Inflammatory macrophage treated with lipopolysaccharide for 1 hour (primary cell): ENCODE measurements at places on chromosomes 5 and 9.

DNA sequence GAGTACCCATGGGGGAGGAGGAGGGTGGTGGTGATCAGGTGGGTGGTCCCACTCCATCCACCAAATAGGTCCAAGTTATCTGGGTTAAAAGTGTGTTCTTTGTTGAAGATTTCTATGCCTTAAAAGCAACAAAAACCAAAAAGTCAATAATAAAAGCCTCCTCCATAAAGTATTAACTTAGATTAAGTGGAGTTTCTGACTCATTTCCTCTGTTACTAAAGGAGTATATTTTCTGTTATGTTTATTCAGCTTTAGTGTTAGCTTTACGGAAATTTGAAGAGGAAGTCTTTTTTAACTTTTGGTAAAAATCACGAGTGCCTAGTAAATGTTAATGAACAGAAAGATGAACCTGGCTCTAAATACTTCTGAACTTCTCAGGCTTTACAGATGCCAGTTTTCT lies 17.8 kb downstream of the FBXO38 start:
- DNase-seq: peak; percentile 54

DNA sequence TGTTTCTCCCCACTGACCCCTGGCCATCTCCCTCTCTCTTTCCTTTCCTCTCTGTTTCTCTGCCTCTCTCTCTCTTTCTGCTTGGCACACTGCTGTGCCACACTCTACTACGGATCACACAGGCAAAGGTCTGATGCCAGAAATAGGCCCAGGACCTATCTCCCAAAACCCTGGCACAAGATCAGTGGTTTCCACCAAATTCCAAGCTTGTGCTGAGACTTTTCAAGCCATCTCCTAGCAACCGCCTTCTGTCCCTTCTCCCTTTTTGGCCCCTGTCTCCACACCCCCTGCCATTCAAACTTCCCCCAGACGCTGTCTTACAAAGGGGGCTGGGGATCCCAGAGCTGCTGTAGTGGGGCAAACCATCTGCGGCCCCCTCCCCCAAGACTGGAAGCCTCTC lies 38.5 kb upstream of the RARS1 start:
- no peak for DNase-seq

DNA sequence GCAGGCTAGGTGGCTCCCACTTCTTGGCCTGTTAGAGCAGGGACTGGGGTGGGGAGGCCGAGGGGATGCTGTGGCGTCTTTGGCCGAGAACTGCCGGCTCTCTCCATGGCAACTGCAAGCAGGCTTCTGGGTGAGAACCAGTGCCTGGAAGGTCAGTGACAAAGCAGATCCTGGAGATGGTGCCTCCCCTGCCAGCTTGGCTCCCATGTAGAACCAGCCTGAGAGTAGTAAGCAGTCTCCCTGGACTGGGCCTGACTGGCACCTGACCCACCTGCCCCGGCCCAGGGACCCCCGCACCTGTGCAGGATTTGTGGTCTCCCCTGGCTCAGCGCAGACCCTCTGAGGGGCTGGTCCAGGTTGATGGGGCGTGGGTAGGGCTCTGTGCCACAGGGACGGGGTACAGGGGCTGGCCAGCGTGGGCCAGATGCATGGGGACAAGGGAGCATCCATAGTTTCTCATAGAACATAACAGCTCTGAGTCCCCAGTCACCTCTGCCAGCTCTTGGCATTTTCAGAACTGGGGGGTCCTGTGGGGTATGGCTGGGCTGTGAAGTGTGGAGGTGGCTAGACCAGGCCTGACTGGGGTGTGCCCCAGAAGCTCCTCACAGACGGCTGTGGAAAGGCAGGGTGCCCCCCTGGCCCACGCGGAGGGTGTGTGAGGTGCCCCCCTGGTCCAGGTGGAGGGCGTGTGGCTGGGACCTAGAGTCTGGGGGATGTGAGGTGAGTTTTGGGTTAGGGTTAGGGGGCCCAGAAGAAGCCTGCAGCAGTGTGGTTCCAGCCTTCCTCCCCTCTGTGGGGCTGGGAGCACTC lies 22.2 kb downstream of the CACNA1B start:
- no peak for DNase-seq

- DNase-seq: no peak
Observed at GRCh38 chr5:72223371-72223770, 96.7 kb downstream of the MRPS27 start.

GRCh38 chr5:134833340-134834032 lies 12.3 kb upstream of the C5orf24 start:
- DNase-seq: no peak

- DNase-seq: peak; percentile 61
Observed at GRCh38 chr9:131645078-131645776, 94.6 kb downstream of the RAPGEF1 start.

- DNase-seq: no peak
Observed at GRCh38 chr5:168992687-168993086, 308.3 kb downstream of the SLIT3 start.

- DNase-seq: no peak
Observed at GRCh38 chr5:121350181-121350930, 501.3 kb upstream of the FTMT start.

GRCh38 chr5:137167187-137167586 lies 331.9 kb downstream of the SPOCK1 start:
- DNase-seq: no peak

DNA sequence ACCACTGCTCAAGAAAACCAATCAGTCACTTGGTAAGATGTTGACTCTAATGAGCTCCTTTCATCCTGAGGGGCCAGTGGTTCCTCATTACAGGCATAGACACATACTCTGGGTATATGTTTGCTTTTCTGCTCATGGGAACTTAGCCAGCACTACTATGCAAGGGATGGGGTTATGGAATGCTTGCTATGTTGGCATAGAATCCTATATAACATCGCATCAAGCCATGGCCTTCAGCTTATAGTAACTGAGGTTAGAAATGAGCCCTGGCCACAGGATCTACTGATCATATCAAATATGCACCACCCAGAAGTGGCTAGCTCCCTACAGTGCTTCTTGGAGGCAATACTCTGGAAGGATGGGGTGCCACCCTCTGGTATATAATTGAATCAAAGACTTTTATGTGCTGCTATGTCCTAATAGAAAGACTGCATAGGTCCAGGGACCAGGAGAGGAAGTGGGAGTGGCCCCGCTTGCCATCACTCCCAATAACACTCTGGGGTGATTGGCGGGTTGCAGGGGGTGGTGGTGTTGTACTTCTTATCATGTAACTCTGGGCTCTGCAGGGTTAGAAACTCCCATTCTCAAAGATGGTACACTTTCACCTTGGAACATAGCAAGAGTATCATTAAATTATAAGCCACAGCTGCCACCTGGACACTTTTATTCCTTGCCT lies 70.3 kb downstream of the ZNF366 start:
- no peak for DNase-seq

GRCh38 chr5:92734211-92734940 lies 846.6 kb downstream of the NR2F1-AS1 start:
- no peak for DNase-seq

DNA sequence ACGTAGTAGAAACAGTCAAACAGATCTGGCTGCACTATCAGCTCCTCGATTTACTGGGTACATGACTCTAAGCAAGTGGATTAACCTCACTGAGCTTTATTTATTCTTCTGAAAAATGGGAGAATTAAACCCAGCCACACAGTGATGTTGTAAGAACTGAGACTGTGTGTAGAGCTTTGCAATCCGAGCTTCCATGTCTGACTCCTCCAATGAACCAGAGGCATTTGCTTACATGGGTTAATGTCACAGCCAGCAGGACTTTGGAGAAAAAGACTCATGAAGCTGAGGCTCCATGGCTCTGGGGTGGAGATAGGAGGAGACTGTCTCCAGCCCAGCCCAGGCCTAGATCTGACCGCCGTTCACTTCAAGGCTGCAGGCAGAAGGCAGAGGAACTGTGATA lies 201.3 kb downstream of the CDK5RAP2 start:
- no peak for DNase-seq

DNA sequence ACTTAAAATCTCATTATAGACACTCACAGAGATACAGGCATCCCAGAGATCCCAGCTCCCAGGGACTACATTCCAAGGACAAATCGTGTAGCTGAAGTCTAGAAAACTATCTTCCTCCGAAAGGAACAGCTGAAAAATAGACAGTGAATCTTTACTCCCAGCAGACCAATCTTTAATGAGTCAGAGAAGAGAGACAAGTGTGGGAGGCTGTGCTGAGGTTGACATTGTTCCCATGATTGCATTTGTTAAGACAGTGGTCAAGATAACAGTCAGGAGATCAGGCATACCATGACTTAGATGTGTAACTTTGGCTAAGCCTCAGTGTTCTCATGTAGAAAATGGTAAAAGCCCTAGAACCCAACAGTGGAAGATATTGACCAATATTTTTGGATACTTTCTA lies 120.7 kb downstream of the PAPPA start:
- DNase-seq: no peak

- DNase-seq: peak; percentile 40
Observed at GRCh38 chr5:88660264-88660946, 222.6 kb downstream of the MEF2C start.

- DNase-seq: no peak
Observed at GRCh38 chr5:179294131-179294780, 51.0 kb downstream of the ADAMTS2 start.

DNA sequence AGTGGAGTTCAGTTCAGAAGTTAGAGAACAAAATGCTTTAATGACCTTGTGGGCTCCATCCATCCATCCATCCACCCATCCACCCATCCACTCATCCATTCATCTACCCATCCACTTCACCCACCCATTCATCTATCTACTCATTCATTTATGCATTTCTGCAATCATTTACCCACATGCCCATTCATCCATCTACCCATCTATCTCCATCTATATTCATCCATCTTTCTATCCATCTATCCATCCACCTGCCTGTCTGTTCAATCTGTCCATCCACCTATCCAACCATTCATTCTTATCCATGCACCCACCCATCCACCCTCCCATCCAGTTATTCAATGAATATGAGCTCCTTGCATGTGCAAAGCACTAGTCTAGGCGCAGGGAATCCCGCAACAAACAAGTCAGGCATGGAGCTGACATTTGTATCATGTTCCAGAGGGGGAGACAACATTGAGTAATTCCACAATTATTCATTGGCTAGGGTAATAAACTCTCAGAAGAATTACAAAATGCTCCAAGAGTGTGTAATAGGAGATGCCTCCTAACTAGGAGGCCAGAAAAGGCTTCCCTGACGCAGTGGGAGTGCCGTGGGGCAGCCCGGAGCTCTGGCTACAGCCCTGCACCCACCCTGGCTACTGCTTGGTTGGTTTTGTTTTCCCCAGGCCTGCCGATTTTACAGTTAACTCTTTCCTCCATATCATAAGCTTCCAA lies 211.2 kb downstream of the NXNL2 start:
- no peak for DNase-seq

GRCh38 chr5:102863058-102863457 lies 108.0 kb downstream of the PAM start:
- DNase-seq: no peak

- no peak for DNase-seq
Observed at GRCh38 chr9:96343515-96344360, 39.8 kb downstream of the SLC35D2 start.

DNA sequence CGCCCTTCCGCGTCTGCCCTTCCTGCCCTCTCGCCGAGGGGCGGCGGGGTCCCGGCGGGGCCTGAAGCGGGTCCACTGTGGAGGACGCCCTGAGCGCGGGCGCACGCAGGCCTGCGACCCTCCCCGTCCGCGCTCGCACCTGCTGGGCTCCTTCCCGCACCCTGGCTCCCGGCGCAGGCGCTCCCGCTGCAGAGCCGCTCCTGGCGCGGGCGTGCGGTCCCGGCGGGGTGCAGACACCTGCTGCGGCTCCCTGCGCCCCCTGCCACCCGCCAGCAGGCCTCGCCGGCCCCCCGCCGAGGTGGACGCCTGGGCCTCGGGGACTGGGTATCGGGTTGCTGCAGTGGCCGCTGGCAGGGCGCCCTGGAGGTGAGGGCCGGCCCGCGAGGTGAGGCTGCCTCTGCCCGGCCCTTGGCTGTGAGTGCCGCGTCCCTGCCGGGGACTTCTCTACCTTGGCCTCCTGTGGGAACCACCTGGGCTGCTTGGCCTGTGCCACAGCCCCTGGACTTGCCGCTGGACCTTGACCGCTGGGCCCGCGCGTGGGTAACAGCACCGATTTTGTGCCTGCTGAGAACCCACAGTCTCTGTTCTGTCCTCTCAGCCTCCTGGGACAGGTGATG lies 627 bp downstream of the ARRDC1 start:
- no peak for DNase-seq

GRCh38 chr5:39224196-39224761 lies 4.9 kb upstream of the FYB1 start:
- peak; percentile 51 for DNase-seq

- DNase-seq: no peak
Observed at GRCh38 chr9:112086627-112087026, 88.5 kb downstream of the SUSD1 start.
